ENCODE measurements at places on chromosomes 3 and 15.

DNA sequence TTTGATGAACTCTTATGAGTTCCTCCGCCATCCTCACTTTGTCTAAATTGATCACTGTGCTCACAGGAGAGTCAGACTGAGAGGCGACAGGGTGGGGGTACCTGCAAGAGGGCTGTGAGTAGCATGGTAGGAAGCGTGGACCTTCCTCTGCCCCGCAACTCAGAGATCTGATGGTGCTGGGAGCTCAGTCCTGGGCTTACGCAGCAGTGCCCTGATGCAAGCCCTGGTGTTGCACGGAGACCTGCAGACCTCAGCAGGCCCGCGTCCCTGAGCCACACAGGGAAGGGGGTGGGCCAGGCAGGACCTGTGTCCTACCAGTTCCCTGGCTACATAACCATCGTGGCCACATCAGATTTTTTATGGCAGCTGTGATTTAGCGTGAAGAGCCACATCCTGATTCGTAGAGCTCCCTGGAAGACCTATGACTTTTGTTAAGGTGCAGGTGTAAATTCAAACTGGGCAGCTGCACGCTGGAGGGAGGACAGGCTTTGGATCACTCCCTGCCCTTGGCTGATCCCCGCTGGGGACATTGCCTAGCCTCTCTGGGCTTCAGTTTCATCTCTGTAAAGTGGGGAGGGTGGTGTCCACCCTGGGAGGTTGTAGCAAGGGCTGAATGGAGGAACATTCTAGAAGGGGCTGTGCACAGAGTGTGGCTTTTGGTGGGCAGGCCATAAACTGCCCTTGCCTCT, 176.1 kb downstream of the KLF13 start:
- no peak for DNase-seq

GRCh38 chr3:5489536-5489935, 302.0 kb downstream of the EDEM1 start:
- DNase-seq = no peak

GRCh38 chr3:52061121-52061910, 4.9 kb upstream of the DUSP7 start:
- DNase-seq = no peak

- no peak for DNase-seq
These were observed 21.0 kb downstream of the TMEM43 start for GRCh38 chr3:14145670-14146380.

DNA sequence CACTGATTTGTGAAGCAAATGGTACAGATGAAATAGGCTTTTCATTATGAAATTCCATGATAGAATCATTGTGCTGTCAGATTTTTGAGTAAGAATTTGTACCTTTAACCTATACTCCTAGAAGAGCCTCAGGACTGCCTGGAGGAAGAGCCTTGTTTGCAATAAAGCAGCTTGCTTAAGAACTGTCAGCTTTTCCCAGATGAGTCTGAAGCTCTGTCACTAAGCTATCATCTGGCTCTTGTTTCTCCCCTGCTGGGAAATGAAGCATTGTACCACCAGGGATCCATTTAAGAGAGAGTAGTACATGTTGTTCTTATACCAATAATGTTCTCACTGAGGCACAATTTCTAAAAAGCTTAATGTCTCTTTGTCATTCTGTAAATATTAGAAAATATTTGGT, 85.1 kb upstream of the FLNB start:
- DNase-seq = no peak

- DNase-seq = no peak
These were observed 38.2 kb downstream of the MB21D2 start for GRCh38 chr3:192879346-192880031.

GRCh38 chr3:28521663-28522062, 173.0 kb upstream of the AZI2 start:
- no peak for DNase-seq

- peak; percentile 74 for DNase-seq
These were observed 43.3 kb downstream of the RBMS3 start for GRCh38 chr3:29324180-29324651.

- no peak for DNase-seq
These were observed 5.2 kb upstream of the TOPAZ1 start for GRCh38 chr3:44236485-44236908.

DNA sequence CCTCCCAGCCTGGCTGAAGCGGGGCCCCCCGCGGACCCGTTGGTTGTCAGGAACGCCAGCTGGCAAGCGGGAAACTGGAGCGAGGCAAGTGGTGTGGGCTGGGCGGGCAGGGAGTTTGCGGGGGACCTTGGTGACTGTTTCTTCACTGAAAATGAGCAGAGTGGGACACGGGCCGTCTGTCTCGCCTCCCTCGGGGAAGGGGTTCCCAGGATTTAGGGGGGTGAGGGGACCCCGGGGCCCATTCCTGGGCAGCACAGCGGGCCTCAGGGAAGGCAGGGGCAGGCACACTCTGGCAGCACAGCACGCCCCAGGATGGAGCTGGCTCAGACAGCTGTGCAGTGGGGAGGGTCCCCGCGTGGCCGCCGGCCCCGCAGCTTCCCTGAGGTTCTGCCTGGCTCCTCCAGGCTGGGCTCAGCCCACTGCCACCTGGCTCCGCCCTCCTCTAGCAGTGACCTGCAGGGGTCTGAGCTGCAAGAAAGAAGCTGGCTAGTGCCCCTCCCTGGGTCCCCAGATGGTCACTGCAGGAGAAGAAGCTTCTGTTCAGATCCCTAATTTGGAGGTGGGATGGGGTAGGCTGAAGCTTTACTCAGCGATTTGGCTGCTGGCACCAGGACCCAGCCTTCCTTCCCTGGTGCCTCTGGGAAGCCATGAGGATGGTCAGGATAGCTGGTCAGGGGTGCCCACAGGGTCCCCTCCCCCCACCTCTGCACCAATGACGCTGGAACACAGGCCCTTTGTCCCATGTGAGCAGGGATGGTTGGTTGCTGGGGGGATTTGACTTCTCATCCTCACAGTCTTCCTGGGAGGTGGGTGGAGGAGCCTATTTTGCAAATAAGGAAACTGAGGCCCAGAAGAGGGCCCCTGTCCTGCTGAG, 90.4 kb downstream of the TBC1D2B start:
- DNase-seq = peak; percentile 78

DNA sequence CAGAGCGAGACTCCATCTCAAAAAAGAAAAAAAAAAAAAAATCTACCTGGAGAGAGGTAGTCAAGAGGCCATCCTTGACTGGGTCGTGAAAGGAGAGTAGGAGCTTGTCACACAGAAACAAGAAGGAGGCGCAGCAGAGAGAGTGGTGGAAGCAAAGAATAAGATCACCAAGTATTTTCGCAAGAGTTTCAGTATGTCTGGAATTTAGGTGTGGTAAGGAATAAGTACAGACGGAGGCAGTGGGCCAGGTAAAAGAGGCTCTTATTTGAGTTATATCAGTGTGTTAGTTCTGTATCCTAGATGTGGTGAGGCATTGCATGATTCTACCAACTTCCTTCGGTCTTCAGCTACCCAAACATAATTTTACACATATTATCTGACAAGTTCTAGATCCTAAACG, 14.6 kb upstream of the ATP10A start:
- no peak for DNase-seq

- peak; percentile 51 for DNase-seq
These were observed 125.1 kb downstream of the SHQ1 start for GRCh38 chr3:72722930-72723726.

DNA sequence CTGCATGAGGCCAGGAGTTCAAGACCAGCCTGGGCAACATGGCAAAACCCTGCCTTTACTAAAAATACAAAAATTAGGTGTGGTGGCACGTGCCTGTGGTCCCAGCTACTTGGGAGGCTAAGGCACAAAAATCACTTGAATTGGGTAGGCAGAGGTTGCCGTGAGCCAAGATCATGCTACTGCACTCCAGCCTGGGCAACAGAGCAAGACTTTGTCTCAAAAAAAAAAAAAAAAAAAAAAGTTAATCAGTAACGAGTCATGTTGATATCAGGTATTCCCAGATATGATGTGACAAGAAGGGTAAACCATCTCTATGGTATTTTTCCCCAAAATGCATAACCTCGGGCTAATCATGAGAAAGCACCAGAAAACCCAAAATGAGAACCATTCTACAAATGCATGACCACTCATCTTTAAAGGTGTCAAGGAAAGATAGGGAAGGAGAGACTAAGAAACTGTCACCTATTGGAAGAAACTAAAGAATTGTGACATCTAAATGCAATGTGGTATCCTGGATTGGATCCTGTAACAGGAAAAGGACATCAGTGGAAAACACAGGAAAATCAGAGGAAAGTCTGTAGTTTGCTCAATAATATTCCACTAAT, 66.5 kb upstream of the MAP4 start:
- no peak for DNase-seq

DNA sequence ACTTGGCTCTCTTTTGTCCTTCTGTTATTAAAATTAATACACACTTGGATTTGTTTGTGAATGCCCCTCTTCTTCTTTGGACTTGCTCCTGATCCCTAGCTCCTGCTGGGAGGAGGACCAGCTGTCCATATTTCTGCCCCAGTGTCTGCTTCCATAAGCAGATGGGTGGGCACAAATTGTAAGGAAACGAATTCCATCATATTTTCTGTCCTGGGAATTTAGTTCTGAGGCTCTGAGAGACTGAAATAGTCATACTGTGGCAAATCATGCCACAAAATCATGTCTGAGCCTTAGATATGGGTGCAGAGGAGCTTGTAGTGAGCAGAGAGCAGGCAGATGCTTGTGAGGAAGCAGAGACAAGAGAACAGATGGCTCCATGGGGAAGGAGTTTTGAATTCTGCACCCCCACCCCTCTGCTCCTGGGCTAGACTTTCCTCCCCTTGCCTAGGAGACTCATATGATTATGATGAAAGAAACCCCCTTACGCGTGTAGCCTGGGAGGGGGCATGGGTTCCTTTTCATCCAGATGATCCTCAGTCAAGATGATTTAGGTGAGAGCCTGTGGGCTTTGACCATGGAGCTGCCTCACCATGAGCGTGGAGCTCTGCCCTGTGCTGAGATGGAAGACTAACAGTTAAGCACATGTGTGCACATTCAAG, 50.6 kb downstream of the SV2B start:
- no peak for DNase-seq

DNA sequence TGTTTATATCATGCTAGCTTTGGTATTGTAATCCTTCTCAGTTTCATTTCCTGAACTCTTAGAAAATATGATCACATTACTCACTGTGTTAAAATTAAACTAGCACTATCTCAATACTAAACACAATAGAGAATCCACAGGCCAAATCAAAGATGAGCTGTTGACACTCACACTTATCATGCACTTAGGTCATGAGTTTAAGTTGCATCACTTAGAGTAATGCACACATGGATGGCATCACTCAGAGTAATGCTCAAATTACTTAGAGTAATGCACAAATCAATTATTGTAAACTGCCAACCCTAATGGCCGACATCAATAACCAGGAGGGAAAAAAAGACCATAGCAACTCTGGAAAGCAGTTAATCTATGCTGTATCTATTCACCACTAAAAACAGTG, 40.0 kb upstream of the MCF2L2 start:
- no peak for DNase-seq

DNA sequence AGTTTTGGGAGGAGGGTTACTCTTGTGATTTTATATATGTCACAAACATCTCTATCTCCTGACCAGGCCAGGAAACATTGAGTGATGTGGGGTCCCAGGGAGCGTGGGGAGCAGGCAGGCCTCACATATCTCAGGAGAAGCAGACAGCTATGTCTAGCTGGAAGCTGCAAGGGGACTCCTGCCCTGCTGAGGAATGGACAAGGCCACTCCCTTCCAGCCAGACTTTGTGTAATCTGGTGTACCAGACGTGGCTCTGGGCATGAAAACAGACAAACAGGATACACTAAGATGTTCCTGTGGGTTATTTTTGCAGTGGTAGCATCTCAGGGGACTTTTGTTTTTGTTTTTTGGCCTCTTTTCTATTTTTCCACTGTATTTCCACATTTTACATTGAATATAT, 23.2 kb downstream of the CYP8B1 start:
- no peak for DNase-seq

DNA sequence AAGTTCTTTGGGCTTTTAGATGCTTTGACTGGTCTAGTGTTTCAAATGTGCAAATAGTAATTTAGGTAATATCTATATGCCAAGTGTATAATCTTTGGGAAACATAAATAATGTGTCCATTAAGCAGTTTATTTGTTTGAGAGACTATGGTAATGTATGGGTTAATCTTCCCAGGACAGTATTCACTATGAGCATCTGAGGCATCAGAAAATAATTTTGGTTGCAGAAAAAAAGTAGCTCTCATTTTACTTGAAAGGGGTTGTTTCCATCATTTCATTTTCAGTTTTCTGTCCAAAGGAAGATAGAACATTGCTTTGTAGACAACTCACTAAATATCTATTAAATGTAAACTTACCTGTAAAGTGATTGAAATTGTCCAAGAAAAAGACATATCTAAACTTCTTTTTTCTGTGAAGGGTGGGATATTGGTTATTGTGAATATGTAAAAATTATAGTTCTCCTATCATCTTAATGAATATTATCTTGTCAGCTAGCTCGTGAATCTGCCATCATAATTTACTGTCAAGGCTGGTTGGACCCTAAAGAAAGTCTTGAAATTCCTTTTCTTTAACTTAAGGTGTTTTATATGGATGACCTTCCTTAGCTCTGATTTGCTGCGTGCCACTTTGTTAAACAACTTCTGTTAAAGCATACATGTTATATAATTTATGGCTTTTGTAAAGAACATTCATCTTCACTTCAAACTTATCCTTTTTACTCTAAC, 108.8 kb downstream of the EPHA3 start:
- no peak for DNase-seq

- peak; percentile 38 for DNase-seq
These were observed 1.5 kb downstream of the VWA5B2 start for GRCh38 chr3:184230603-184231528.

DNA sequence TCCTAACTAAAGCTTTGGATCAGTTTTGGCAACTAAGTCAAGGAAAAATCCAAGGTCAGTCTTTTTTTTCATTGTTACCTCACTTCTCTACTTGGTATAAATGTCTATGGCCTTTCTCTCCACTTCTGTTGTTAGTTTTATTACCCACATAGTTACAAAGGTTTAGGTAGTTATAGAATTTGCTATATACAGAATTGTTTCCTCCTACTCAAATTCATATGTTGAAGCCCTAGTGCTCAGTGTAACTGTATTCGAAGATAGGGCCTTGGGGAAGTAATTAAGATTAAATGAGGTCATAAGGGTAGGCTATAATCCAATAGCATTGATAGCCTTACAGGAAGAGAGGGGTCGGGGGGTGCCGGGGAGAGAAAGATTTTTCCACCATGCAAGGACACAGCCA, 19.7 kb upstream of the STIMATE start:
- no peak for DNase-seq

GRCh38 chr3:126364130-126364695, 7.0 kb upstream of the KLF15 start:
- DNase-seq = no peak

All from right cardiac atrium (tissue), 5 donors.